ENCODE measurements at places on chromosomes 5 and 9. TPM values are rescaled to one million over a fixed set of nuclear protein-coding genes. Genes with fewer than 3 reads are reported as not detected.

The ST8SIA4 gene
- total RNA-seq, result not detected

The SPATA6L gene
- 0.85 TPM for total RNA-seq

The DENND1A gene
- 40.0 TPM for total RNA-seq

The MEIKIN gene
- total RNA-seq, result not detected

The IRX2 gene
- total RNA-seq, result 41.5 TPM

The OR1J2 gene
- total RNA-seq, result not detected

The FRRS1L gene
- total RNA-seq, result not detected

Measured in mammary epithelial cell (primary cell).